ENCODE measurements at places on chromosomes 2 and 18.

- no peak for DNase-seq
These were observed 96.6 kb downstream of the BIRC6 start for GRCh38 chr2:32453242-32454062.

GRCh38 chr2:143839456-143839855 is 680.5 kb downstream of the ZEB2 start:
- DNase-seq: no peak

GRCh38 chr18:28485918-28486317 is 309.0 kb upstream of the CDH2 start:
- no peak for DNase-seq

- no peak for DNase-seq
These were observed 41.9 kb upstream of the SPATS2L start for GRCh38 chr2:200264631-200265030.

DNA sequence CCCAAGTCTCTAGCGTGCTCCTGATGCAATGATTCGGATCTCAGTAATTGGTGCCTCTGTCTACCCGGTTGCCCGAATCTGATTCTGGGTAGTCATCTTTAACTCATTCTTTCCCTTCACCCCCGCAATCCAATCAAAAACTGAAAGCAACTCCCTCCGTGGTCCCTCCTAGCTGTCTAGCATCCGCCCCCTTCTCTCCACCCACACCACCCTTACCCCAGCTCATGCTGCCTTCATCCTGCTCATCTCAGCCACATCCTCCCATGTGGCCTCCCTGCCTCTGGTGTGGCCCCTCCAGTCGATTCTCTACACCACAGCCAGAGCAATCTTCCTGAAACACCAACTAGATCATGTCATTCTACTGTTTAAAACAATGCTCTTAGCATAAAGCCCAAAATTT is 62.3 kb downstream of the TTC32 start:
- no peak for DNase-seq

GRCh38 chr2:192437653-192438052 is 242.9 kb upstream of the TMEFF2 start:
- no peak for DNase-seq

DNA sequence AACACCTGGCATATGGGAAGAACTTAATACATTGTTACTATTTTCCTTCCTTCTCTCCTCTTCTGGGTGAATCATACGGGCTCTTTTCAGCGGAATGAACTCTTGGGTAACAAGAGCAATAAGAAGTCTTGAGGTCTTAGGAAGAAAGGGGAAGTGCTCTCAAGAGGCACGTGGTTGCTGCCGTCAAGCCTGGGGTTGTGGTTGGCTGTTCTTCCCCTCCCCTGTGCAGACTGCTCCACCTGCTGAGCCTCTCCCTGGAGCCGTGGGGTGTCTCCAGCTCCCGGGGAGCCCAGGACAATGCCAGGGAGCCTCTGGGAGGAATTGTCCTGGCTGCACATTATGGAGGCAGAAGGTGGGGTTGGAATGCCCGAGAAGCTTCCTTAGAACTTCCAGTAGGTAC is 19.4 kb downstream of the TOGARAM2 start:
- DNase-seq: peak; percentile 65

All from activated CD4-positive, alpha-beta memory T cell treated with anti-CD3 and anti-CD28 coated beads, Interleukin-2, amount 10 ng/mL, durations not matched to agents 7 days and 5 days (primary cell).